ENCODE measurements at places on chromosomes 3 and 15.

DNA sequence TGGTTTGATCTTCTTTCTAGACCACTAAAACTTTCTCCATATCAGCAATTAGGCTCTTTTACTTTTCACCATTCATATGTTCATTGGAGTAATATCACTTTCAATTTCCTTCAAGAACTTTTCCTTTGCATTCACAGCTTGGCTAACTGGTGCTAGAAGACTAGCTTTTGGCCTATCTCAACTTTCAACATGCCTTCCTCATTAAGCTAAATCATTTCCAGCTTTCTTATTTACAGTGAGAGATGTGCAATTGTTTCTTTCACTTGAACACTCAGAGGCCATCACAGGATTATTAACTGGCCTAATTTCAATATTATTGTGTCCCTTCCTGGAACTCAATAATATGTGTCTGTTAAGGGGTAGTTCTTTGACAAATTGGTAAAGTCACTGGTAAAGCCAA, 42.8 kb upstream of the PLOD2 start:
- no peak for DNase-seq

DNA sequence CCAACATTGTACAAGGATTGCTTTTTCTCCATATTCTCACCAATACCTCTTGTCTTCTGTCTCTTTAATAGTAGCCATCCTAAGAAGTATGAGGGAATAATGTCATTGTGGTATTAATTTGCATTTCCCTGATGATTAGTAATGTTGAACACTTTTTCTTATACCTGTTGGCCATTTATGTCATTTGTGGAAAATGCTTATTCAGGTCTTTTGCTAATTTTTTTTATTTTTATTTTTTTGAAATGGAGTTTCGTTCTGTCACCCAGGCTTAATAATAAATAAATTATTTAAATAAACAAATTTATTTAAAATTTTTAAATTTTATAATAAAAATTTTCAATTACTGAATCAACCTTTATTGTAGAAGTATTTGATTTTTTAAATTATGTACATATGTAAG, 37.1 kb downstream of the REC114 start:
- no peak for DNase-seq

GRCh38 chr3:112635674-112636073, 5.3 kb downstream of the CCDC80 start:
- peak; percentile 97 for DNase-seq

DNA sequence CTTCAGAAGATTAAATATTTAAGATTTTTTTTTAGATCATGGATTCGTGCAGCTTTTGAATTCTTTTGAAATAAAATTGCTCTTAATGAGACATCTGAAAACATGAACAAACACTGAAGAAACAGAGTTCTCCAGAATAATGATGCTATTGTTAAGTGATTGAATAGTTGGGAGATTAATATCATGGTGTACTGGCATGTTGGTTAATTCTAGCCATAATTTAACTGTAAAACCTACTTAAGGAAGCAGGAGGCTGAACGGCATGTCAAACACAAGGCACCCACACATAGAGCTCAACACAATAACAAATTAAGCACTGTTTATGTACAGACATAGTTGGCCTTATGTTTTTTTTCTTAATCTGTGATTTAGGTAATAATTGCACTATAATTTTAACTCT, 185.6 kb downstream of the RBMS3 start:
- DNase-seq, result no peak

GRCh38 chr3:195238081-195238571, 32.8 kb downstream of the XXYLT1 start:
- no peak for DNase-seq

DNA sequence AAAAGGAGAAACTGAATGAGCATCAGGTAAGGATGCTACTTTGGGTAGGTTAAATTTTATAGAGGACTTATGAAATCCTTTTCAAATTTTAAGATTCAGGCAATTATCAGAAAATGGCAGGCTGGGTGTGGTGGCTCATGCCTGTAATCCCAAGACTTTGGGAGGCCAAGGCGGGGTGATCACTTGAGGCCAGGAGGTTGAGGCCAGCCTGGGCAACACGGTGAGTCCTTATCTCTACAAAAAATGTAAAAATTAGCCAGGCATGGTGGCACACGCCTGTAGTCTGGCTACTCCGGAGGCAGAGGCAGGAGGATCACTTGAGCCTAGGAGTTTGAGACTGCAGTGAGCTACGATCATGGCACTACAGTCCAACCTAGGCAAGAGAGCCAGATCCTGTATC, 23.1 kb downstream of the DCUN1D1 start:
- no peak for DNase-seq

- DNase-seq, result no peak
These were observed 4.7 kb downstream of the SLC9A9 start for GRCh38 chr3:143843587-143843986.

DNA sequence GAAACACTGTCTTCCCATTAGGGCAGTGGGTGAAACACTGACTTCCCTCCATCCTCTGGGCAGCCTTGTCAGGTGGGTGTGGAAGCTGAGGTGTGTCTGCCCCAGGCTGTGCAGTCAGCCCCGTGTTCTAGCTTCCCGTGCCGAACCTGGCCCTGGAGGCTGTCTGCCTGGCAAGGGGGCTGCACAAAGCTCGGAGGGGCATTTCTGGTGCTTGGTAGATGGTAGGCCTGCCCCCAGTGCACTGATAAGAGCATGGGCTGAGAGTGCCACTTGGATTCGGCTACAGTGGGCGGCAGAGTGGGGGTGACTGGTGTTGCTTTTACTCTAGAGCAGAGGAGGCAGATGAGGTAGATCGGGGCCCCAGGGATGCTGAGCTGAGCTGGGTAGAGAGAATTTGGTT, 21.3 kb downstream of the IGF1R start:
- DNase-seq, result no peak
